ENCODE measurements at places on chromosomes 2 and 18. TPM values are rescaled to one million over a fixed set of nuclear protein-coding genes. Genes with fewer than 3 reads are reported as not detected.

The UPP2 gene
- not detected for total RNA-seq

The HDLBP gene
- 581 TPM for total RNA-seq

The NEB gene
- 2.5 TPM for total RNA-seq

The TMEM150A gene
- 6.6 TPM for total RNA-seq

The COLEC11 gene
- total RNA-seq, result 0.77 TPM

The MAPK4 gene
- 0.62 TPM for total RNA-seq

The PCGF1 gene
- 30.9 TPM for total RNA-seq

The RPE gene
- total RNA-seq, result 77.4 TPM

The KIAA2012 gene
- 0.13 TPM for total RNA-seq

The LDLRAD4 gene
- total RNA-seq, result 5.5 TPM

The ABCB11 gene
- total RNA-seq, result not detected

The NT5DC4 gene
- total RNA-seq, result not detected

The ALLC gene
- total RNA-seq, result not detected

The SPATS2L gene
- 10.0 TPM for total RNA-seq

The SLC9A4 gene
- total RNA-seq, result 0.11 TPM

The TUBB6 gene
- total RNA-seq, result 182 TPM

The SPTBN1 gene
- total RNA-seq, result 146 TPM

The KLHL30 gene
- total RNA-seq, result not detected

The GPR45 gene
- total RNA-seq, result not detected

The GNLY gene
- total RNA-seq, result not detected

The HTRA2 gene
- 35.1 TPM for total RNA-seq

The ITGB6 gene
- total RNA-seq, result not detected

The ARL4C gene
- 3.0 TPM for total RNA-seq

The FZD7 gene
- 15.1 TPM for total RNA-seq

The IL18R1 gene
- total RNA-seq, result not detected

The VAPA gene
- 204 TPM for total RNA-seq

The SNORC gene
- 4.7 TPM for total RNA-seq

The CNGA3 gene
- total RNA-seq, result not detected

The POTEF gene
- total RNA-seq, result not detected

The DNAH6 gene
- total RNA-seq, result not detected

The UGT1A7 gene
- total RNA-seq, result not detected

The ASPRV1 gene
- 0.73 TPM for total RNA-seq

The GCG gene
- total RNA-seq, result not detected

The AFG3L2 gene
- total RNA-seq, result 63.7 TPM

The CTLA4 gene
- not detected for total RNA-seq

The FAM237A gene
- not detected for total RNA-seq

The FBLN7 gene
- total RNA-seq, result 4.1 TPM

The ANKMY1 gene
- total RNA-seq, result 21.8 TPM

The GRB14 gene
- 0.55 TPM for total RNA-seq

The DSG1 gene
- not detected for total RNA-seq

The CDCA7 gene
- 72.5 TPM for total RNA-seq

The PRPF40A gene
- total RNA-seq, result 160 TPM

The CPO gene
- not detected for total RNA-seq

The GALNT3 gene
- total RNA-seq, result 4.6 TPM

The PAIP2B gene
- 1.1 TPM for total RNA-seq

The INO80D gene
- total RNA-seq, result 20.9 TPM

The MC5R gene
- total RNA-seq, result not detected

The LRPPRC gene
- total RNA-seq, result 144 TPM

The TUBA3E gene
- not detected for total RNA-seq

The IL1R1 gene
- 0.22 TPM for total RNA-seq

The RNF152 gene
- 3.6 TPM for total RNA-seq

The MALL gene
- 0.24 TPM for total RNA-seq

The RTP5 gene
- not detected for total RNA-seq

The DSEL gene
- 24.9 TPM for total RNA-seq

The PTGR3 gene
- total RNA-seq, result 7.4 TPM

The ECEL1 gene
- total RNA-seq, result 0.19 TPM

The FEV gene
- total RNA-seq, result 12.6 TPM

The POTEJ gene
- total RNA-seq, result not detected

Measured in A673 (cell line).